Mesendoderm (in vitro differentiated cells): ENCODE measurements at places on chromosomes 16 and 17.
A peak's percentile ranks its signal among the peaks of the same experiment; 100 is the strongest.

- no peak for DNase-seq
Measured at GRCh38 chr17:72719578-72720493, 372.7 kb downstream of the SLC39A11 start.

- no peak for DNase-seq
Measured at GRCh38 chr16:83532634-83533033, 275.1 kb upstream of the HSBP1 start.

GRCh38 chr16:14958323-14958600, 16.6 kb upstream of the PDXDC1 start:
- DNase-seq: no peak

GRCh38 chr17:81419319-81419885, 24.1 kb downstream of the BAHCC1 start:
- DNase-seq: peak; percentile 42

DNA sequence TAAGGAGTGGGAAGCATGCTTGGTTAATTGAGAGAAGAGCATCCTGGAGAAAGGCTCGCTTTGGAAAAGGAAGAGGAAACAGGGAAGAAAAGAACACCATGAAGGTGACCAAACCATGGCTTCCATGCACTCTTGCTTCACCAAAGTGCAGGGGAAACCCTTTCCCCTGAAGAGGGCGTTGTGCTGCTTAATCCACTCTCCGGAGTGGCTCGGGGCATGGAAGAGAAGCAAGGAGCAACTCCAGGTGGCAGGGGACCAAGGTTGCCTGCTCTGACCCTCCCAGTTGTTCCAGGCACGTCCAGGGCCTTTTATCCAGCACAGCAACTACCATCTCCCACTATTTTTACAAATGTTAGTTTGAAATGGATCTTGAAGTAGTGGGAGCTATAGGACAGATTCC, 108.1 kb downstream of the STX8 start:
- DNase-seq: peak; percentile 68
